ENCODE measurements at places on chromosomes 2 and 18.

GRCh38 chr2:239596253-239596652, 195.4 kb upstream of the HDAC4 start:
- no peak for DNase-seq

- DNase-seq, result no peak
Measured at GRCh38 chr2:239663364-239663924, 262.6 kb upstream of the HDAC4 start.

DNA sequence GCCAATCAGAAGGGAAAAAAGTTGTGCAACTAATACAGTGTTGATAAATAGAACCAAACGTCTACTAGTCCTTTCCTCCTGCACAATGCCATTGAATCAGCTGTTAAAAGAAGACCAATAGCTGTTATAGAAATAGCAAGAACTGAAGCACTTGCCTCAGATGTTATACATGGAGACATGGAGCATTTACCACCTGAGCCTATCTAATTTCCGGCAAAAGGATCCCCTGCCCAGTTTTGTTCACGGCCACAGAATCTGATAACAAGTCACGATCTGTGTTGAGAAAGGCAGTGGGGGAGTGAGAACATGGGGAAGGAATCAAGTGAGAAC, 285.4 kb downstream of the ZEB2 start:
- no peak for DNase-seq

DNA sequence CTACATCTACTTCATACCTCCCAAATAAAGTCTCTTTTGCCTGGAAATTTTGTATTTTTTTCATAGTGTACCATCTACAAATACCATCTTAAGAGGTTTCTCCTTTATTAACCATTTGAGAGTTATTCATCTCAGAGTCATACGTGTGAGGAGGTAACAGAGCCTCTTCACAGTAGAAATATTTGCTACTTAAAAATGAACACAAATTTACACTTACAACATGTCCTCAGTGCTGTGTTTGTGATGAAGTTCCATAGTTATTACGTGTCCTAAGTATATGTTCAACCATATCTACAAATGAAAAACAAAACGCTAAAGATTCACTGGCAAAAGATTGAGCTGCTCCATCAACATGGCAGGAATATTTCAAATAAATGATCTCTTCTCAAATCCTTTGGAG, 48.5 kb upstream of the HNRNPA3 start:
- no peak for DNase-seq

DNA sequence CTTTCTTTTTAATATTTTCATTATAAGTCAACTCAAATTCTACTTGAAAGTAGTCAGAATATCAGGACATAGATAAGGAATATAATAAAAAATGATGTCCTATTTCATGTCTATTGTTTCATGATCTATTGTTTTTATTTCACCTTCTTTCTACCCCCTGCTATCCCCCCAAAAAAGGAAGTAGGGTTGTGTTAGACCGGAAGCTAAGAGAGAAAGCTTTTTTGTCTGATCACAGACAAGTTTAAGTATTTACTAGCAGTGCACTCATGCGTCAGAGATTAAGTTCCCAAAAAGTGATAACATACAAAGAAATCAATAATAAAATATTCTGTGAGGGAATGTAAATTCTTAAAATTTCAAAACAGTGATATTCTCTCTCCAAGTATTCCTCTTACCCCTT, 447.1 kb upstream of the CNTNAP5 start:
- DNase-seq, result no peak

- DNase-seq, result no peak
Measured at GRCh38 chr2:54341656-54342055, 85.6 kb upstream of the TSPYL6 start.
